Esophagus squamous epithelium (tissue), 5 donors: ENCODE measurements at places on chromosomes 4 and X. TPM values are rescaled to one million over a fixed set of nuclear protein-coding genes. Genes with fewer than 3 reads are reported as not detected.

- H3K4me1 ChIP-seq, result no peaks in the 10 kb centered on the region
- DNase-seq, result no peak
- H3K36me3 ChIP-seq, result no peaks in the 10 kb centered on the region
- no peaks in the 10 kb centered on the region for H3K27me3 ChIP-seq
Measured at GRCh38 chrX:78595901-78596502, 63.1 kb downstream of the RTL3 start.

GRCh38 chr4:16055471-16055870, 28.4 kb downstream of the PROM1 start:
- H3K36me3 ChIP-seq, result no peaks in the 10 kb centered on the region
- DNase-seq, result no peak
- H3K27ac ChIP-seq, result no peak overlapping the region
- H3K4me1 ChIP-seq, result peaks cover 7% of the 10 kb centered on the region

The OCIAD2 gene
- 16.2 TPM for total RNA-seq

The AFM gene
- total RNA-seq, result not detected

The RBMXL3 gene
- total RNA-seq, result not detected
